ENCODE measurements at places on chromosomes 2 and 18. TPM values are rescaled to one million over a fixed set of nuclear protein-coding genes. Genes with fewer than 3 reads are reported as not detected.

The TMEM127 gene
- total RNA-seq = 39.0 TPM

- no peak for DNase-seq
Observed at GRCh38 chr2:101754618-101755017, 57.1 kb downstream of the MAP4K4 start.

The CNDP1 gene
- not detected for total RNA-seq

- DNase-seq = no peak
Observed at GRCh38 chr18:66557091-66557490, 46.8 kb downstream of the CDH19 start.

The UGT1A4 gene
- total RNA-seq = not detected

GRCh38 chr2:125855204-125855603, 800.8 kb upstream of the GYPC start:
- DNase-seq = no peak

The GREB1L gene
- total RNA-seq = 105 TPM

GRCh38 chr2:74603282-74604000, 44.7 kb downstream of the M1AP start:
- no peak for DNase-seq

The OTX1 gene
- total RNA-seq = 0.33 TPM

The CPLX4 gene
- total RNA-seq = not detected

- DNase-seq = no peak
Observed at GRCh38 chr2:9033385-9034168, 30.1 kb upstream of the MBOAT2 start.

GRCh38 chr2:240636563-240637115, 11.4 kb downstream of the GPR35 start:
- no peak for DNase-seq

GRCh38 chr2:240964704-240965295, 33.6 kb upstream of the SNED1 start:
- no peak for DNase-seq

The CDC42EP3 gene
- 53.1 TPM for total RNA-seq

The CFAP221 gene
- 1.1 TPM for total RNA-seq

- DNase-seq = no peak
Observed at GRCh38 chr18:61823595-61823994, 69.2 kb downstream of the RNF152 start.

DNA sequence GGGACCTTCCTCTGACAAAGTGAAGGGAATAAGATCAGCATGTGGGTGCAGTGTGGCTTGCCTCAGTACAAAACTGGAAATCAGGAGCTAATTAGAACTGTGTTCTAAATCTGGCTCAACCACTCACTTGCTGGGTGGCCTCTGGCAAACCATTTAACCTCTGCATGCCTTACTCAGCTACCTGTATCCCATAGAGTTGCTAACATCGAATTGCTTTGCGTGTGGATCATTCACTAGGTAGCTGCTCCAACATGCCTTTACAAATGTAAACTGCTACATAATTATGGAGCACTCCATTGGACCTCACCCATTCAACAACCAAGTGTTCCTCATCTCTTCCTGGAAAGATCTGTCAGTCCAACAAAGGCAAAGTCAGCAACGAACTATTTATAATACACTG, 19.0 kb downstream of the PLEKHM3 start:
- DNase-seq = no peak

- no peak for DNase-seq
Observed at GRCh38 chr2:212901604-212902275, 249.7 kb downstream of the IKZF2 start.

DNA sequence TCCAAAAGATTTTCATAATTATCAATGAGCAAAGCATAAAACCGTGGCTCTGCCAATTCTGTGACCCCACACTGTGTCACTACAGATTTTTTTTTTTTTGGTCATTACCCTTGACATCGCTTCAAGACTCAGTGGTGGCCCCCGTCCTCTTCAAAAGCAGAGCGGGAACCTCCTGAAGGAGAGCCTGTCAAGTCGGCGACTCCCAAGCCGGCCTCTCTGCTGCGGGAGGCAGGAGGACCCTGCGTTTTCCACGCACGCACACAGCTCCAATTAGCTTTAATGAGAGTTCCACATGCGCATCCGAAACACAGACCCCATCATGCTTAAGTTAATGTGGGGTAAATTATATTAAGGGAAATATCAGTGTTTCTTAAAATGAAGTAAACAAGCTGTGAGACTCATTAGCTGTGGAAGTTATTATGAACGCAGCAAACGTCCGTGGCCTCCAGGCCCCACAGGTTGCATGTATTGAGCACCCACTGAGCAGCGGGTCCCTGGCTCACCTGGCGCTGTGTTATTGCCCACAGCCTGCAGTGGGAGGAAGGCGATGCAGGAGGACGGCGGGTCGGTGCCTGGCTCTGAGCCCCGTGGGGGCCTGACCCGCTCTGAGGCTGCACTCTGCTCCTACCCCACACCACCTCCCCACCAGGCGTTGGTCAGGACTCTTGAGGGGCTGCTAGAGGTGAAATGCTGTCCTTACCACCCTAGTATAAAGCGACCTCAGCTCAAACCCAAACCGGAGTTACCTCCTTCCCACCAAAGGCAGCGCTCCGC, 181.0 kb upstream of the SALL3 start:
- no peak for DNase-seq

The SCYGR4 gene
- total RNA-seq = not detected

- DNase-seq = no peak
Observed at GRCh38 chr2:205698286-205699268, 16.3 kb downstream of the NRP2 start.

DNA sequence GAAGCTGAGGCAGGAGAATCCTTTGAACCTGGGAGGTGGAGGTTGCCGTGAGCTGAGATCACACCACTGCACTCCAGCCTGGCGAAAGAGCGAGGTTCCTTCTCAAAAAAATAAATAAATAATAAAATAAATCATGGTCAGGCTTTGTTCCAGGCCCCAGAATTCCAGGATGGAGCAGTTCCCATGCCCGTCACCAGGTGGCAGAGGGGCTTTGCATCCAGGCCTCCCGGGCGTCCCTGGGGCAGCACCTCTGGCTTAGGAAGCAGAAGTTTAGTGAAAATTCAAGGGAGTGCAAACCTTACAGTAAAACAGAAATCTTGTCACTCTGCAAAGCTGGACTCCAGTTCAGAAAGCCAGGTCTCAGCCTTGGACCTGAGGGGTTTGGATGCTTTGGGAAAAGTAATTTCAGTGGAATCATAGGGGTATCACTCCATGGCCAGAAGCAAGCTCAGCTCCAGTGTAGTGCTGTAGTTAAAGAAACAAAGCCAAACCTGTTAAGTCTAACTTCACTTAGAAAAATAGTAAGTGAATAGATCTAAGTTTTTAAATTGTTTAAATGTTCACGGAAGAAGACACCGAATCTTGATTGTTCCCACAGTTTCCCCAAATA, 512.7 kb downstream of the CMPK2 start:
- peak; percentile 73 for DNase-seq

DNA sequence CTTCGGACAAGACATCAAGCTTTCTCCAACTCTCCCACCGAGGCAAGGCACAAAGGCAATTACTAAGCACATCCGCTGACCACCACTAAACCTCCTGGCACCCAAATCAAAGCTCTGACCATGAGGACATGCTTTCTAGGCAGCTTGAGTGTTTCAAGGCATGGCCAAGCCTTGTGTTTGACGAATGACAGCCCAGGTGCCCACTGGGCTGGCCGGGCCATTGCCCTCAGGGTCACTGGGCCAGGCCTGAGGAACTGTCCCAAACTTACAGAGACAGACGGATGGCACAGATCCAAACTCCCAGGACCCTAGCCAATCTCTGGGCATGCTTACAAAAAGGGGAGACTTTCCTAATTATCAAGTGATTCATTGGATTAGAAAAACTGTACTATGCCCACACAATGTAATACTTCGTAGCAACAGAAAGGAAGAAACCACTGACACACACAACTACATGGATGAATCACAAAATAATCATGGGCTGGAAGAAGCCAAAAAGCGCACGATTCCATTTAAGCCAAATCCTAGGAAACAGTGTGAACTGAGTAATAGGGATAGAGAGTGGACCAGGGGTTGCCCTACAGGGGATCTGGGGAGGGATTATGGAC, 20.2 kb downstream of the CRACDL start:
- no peak for DNase-seq

The SCG2 gene
- 0.23 TPM for total RNA-seq

DNA sequence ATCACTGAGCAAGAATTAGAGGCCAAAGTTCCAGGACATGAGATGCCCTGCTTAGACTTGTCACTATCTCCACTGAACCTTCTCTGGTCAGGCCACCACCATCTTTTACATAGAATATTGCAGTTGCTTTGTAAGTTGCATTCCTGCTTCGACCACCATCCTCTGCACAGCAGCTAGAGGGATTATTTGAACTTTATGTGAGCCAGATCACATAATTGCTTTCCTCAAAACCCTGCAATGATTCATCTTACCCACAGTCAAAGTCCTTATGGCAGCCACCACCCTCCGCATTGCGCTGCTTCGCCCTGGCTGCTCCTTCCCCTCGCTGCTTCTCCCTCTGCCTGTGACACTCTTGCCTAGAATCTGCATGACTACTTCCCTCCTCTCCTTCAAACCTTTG, 111.3 kb downstream of the EML6 start:
- DNase-seq = no peak
